ENCODE measurements at places on chromosomes 6 and 20. TPM values are rescaled to one million over a fixed set of nuclear protein-coding genes. Genes with fewer than 3 reads are reported as not detected.

FAM209B gene
- total RNA-seq, result not detected

HUS1B gene
- 0.95 TPM for total RNA-seq

NOX3 gene
- not detected for total RNA-seq

NXT1 gene
- 10.0 TPM for total RNA-seq

SRC gene
- 117 TPM for total RNA-seq

GPR63 gene
- total RNA-seq, result 1.1 TPM

PLA2G7 gene
- 4.5 TPM for total RNA-seq

USP49 gene
- total RNA-seq, result 2.1 TPM

OSTM1 gene
- 32.0 TPM for total RNA-seq

SSTR4 gene
- total RNA-seq, result not detected

SRMS gene
- total RNA-seq, result 4.6 TPM

SF3B5 gene
- 167 TPM for total RNA-seq

GPR6 gene
- total RNA-seq, result not detected

KHDC1L gene
- total RNA-seq, result not detected

All from left colon (tissue), 2 donors.